ENCODE measurements at places on chromosomes 11 and 22.

GRCh38 chr11:121059605-121060004 lies 35.7 kb downstream of the TBCEL start:
- DNase-seq, result no peak

DNA sequence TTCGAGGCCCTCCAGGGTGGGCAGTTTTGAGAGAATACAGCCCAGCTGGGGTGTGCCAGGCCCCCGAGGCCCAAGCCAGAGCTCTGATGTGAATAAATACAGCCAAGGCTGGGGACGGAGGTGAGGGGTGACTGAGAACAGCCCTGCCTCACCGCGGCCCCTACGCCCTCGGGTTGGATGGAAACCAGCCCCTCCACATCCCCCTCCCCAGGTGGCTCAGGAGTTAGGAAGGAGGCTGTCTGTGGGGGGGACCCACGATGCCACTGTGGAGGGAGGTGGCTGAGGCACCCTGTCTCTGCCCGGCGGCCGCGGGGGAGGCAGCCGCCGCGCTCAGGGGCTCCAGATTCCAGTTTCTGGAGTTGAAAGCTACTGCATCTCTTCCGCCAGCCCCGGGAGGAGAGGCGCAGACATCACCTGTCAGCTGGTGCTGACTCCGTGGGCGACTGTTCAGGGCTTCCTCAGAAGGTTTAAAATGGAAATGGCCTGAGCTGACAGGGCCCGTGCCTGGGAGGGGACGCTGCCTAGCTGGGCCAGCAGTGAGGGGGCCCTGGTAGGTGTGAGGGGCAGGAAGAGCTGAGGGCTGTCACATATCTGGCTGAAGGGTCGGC lies 1.4 kb downstream of the FLRT1 start:
- DNase-seq, result no peak

DNA sequence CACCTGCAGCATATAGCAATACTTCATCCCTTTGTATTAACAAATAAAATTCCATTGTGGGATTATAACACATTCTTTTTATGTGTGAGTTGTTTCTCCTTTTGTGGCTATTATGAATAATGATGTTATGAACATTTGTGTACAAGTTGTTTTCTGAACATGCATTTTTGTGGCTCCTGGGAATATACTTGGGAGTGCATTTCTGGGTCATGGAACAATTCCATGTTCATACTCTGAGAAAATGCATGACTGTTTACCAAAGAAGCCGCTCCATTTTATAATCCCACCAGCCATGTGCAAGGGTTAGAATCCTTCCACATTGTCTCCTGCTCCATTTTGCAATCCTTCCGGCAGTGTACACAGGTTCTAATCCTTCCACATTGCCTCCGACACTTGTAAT lies 713.8 kb downstream of the TBC1D22A start:
- DNase-seq, result no peak

DNA sequence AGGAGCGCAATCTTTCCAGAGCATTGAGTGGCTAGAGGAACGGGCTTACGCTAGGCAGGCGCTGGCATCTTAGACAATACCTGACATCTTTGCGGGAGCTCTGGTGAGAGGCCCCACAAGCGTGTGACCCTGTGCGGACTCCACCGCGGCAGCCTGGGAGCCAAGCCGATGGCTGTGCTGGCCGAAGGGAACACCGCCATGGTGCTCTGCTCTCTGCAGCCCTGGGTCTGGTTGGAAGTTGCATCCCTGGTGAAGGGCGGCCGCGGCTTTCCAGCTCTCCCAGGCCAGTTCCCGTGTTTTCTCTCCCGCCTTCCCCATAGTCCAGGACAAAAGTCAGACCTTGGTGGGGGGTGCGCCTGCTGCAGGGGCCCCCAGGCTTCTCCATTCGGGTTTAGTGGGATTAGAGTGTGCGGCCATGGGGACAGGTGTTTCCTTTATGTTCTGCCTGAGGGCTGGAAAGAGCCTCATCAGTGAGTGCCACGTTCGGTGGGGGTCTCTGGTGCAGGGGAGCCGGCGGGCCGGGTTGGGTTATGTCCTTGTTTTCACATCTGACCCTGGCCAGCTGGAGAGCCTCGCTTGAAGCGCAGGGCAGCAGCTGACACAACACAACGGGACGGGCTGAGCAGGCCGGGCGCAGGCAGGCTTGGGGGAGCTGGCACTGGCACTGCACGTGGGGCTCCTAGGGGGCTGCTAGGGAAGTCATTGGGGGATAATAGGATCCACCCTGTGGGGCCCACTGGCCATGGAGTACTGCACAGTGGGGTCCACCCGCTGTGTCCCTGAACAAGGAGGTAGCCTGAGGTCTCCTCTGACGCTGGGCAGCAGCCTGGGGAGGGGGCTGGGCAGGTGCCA lies 94.8 kb downstream of the KCNQ1 start:
- DNase-seq, result no peak

- DNase-seq, result no peak
Measured at GRCh38 chr22:39266398-39267030, 21.7 kb upstream of the PDGFB start.

DNA sequence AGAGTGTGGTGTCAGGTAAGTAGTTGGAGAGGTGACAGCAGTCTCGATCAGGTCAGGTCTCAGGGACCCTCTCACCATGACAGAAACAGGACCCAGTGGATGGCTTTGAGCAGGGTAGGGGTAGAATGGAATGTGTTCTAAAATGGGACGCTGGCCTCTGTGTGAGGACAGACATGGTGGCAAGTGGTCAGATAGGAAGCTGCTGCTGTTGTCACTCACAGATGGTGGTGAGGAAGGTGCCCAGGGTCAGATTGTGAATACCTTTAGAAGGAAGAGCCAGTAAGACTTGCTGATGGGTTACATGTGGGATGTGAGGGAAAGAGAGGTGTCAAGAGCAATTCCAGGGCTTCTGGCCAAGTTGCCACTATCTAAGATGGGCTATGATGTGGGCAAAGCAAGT lies 596.3 kb downstream of the NTM start:
- DNase-seq, result no peak

DNA sequence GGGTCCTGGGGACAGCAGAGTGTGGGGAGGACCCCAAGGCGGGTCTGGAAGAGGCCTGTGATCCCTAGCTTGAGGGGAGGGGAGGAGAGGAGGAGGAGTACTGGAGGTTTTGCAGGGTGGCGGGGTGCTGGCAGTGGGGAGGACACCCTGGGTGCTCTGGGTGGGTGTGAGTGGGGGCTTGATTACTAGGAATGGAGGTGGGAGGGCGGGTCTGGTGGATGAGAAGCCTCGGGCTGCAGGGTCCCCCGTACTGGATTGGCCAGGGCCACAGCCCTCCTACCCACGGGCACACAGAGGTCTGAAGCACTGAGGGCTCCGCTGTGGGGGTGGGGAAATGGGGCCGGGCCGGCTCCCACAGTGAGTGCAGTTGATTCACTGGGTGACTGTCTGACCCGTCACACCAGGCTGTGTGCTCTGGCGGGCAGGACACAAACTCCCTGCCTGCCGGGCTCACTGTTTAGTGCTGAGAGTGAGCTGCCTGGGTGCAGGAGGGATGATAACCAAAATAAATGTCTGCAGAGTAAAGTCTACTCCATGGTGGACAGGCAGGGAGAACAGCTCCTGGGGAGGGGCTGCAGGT lies 114.2 kb downstream of the CACNA1I start:
- DNase-seq, result no peak

- DNase-seq, result no peak
Measured at GRCh38 chr11:121928597-121929580, 187.1 kb downstream of the BLID start.

GRCh38 chr22:37229805-37230672 lies 14.0 kb downstream of the RAC2 start:
- no peak for DNase-seq

DNA sequence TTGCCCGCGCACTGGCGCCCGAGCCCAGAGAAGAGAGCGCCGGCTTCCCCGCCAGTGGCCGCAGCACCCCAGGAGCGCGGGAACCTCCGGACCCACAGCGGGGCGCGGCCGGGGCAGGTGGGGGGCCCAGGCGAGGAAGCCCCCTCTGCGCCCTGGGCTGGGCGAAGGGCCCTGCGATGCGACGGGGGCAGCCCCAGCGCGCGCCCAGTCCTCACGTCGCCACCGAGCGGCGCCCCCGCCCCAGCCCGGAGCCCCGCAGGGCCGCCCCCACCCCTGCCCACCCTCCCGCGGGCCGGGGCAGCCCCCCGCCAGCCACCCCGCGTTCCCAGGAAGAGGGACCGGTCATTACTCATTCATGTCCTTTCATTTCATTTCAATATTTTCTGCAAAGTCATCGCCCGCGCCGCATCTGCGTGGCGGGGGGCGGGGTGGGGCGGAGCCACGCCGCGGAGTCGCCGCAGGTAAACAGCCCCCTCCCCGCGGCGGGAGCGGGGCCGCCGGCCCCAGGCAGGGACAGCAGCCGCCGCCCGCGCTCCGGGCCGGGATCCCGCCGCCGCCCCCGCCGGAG lies 673 bp upstream of the PANX2 start:
- no peak for DNase-seq

GRCh38 chr22:37095113-37095512 lies 14.4 kb downstream of the TMPRSS6 start:
- no peak for DNase-seq

DNA sequence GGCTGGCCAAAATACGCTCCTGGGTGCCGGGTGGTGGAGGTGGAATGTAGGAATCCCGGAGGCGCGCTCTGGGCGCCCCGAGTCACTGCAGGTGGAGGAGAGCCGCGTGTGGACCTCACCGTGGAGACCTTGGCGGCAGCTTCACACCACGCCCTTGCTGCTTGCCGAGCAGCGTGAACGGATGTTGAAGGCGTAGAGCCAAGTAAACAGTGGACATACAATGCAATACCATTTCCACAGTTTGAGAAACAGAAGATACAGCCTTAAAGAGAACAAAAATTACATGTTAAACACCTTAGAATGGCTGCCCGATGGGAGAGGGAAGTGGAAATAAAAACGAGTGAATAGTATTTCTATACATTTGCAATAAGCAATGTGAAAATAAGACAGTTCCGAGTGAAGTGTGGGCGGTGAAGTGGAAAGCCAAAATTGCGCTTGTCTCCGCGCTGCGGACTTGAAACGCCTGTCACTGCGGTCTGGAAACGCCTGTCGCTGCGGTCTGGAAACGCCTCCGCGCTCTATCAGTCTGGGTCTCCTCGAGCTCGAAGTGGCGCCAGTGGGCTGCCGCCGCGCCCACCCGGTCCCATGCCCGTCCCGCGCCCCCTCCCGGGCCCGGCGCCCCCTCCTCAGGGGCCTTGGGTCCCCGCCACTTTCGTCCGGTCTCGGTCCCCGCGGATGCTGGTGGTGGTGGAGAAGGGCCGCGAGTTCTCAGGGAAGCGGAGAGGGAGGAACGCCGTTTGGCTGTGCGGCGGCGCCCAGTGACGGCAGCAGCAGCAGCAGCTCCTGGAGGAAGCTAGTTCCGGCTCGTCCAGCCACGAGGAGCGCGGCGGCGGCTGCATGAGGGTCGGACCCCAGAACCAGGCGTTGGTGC lies 1.6 kb downstream of the NCR3LG1 start:
- DNase-seq, result no peak

GRCh38 chr11:101738452-101738851 lies 154.6 kb upstream of the TRPC6 start:
- DNase-seq, result no peak

DNA sequence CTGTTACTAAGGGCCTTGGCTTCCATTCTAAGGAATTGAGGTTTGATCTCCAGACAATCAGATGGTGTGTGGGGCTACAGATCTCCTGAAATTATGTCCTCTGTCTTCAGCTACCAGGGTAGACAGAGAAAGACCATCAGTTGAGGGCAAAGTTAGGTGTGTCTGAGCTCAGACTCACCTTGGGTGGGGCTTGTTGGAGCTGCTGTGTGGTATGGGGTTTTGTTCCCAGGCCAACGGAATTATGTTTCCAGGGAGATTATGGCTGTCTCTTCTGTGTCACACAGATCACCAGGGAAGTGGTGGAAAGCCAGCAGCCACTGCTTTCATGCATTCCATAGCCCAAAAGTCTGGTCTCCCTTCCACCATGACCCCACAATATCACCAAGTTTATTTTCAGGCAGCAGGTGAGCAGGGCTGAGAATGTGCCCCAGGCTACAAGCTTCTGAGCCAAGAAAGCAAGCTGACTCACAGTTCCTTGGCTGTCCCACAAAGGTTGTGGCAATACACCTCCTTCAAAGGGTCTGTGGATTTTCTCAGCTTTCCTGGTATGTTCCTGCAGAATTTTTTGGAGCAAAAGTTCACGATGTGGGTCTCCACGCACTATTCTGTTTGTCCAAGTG lies 714.9 kb downstream of the LUZP2 start:
- DNase-seq, result no peak

DNA sequence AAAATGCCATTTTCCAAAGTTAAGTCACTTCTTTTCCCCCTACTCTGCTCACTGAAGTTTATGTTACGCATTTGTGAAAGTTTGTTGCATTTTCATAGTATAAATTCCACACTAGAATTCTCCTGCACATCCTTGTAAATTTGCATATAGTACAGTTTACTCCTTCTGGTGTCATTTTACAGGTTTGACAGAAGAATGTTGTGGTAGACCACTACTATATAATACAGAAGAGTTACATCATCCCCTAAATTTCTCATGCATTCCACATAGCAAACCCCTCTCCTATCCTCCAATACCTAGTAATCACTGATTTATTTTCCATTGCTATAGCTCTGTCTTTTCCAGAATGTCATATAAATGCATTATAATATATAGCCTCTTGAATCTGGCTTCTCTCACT lies 64.5 kb downstream of the CCDC73 start:
- no peak for DNase-seq

GRCh38 chr22:44595841-44596341 lies 97.9 kb upstream of the RTL6 start:
- DNase-seq, result no peak

DNA sequence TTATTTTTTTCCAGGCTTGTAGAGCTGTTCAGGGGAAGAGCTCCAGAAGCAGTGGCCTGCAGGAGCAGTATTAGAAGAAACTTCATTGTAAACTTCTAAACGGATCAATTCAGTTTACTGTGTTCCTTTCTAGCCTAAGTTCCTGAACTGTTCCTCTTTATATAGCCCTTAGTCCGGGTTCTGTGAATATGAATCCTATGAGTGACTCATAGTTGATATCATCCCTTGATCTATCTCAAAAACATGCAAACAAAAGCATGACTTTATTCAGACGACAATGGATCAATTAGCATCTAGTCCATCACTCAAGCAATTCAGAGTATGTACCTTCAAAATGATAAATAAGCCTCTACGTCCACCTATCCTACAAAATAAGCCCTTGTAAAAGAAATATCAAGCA lies at the start of gene MMP12:
Gene MMP12 (minus strand): TSS at position 131 of the 400 bp plus-strand sequence. CDS start 45 bp downstream, at position 86.
- DNase-seq, result no peak

Data from pulmonary artery endothelial cell (primary cell).